ENCODE measurements at places on chromosomes 16 and 17. TPM values are rescaled to one million over a fixed set of nuclear protein-coding genes. Genes with fewer than 3 reads are reported as not detected.

The VASN gene
- total RNA-seq = 108 TPM

The RNF222 gene
- total RNA-seq = not detected

The TP53TG3F gene
- total RNA-seq = not detected

The GPR139 gene
- not detected for total RNA-seq

The NPIPB4 gene
- 3.7 TPM for total RNA-seq

The CAMTA2 gene
- 36.6 TPM for total RNA-seq

The PPM1D gene
- total RNA-seq = 8.9 TPM

The CALCOCO2 gene
- 54.5 TPM for total RNA-seq

The RAB26 gene
- total RNA-seq = 1.4 TPM

The NPIPB13 gene
- 0.18 TPM for total RNA-seq

The ST6GALNAC2 gene
- total RNA-seq = 1.7 TPM

The CEMP1 gene
- total RNA-seq = not detected

The ST6GALNAC1 gene
- not detected for total RNA-seq

The TPSD1 gene
- not detected for total RNA-seq

The GRAP gene
- total RNA-seq = under 0.01 TPM

The ATP2A1 gene
- not detected for total RNA-seq

The USP43 gene
- 0.71 TPM for total RNA-seq

The PPP1R27 gene
- not detected for total RNA-seq

The SULT1A1 gene
- 5.2 TPM for total RNA-seq

The MYH11 gene
- not detected for total RNA-seq

The TOX3 gene
- not detected for total RNA-seq

The ZCCHC14 gene
- 4.3 TPM for total RNA-seq

The CBFA2T3 gene
- not detected for total RNA-seq

The WNT9B gene
- total RNA-seq = not detected

The KLHL10 gene
- under 0.01 TPM for total RNA-seq

The SPATA32 gene
- not detected for total RNA-seq

The LPO gene
- total RNA-seq = not detected

The ADAMTS18 gene
- total RNA-seq = not detected

The OR1E2 gene
- not detected for total RNA-seq

The G6PC1 gene
- not detected for total RNA-seq

The CSNK2A2 gene
- total RNA-seq = 18.5 TPM

The PLA2G10 gene
- not detected for total RNA-seq

The ABCA10 gene
- 1.1 TPM for total RNA-seq

The PTGES3L gene
- 0.29 TPM for total RNA-seq

The TMEM106A gene
- total RNA-seq = 7.5 TPM

The SNAI3 gene
- not detected for total RNA-seq

The IGFALS gene
- not detected for total RNA-seq

The RNF227 gene
- 29.2 TPM for total RNA-seq

The CDRT4 gene
- total RNA-seq = 0.35 TPM

The DCTN5 gene
- 47.1 TPM for total RNA-seq

The GPRC5B gene
- 11.5 TPM for total RNA-seq

The SYNGR3 gene
- 1.1 TPM for total RNA-seq

The TMC8 gene
- not detected for total RNA-seq

The MEOX1 gene
- not detected for total RNA-seq

The SLC16A13 gene
- total RNA-seq = 0.86 TPM

The SLC13A2 gene
- not detected for total RNA-seq

The HOXB8 gene
- not detected for total RNA-seq

The CORO7 gene
- 13.3 TPM for total RNA-seq

Data from myometrial cell (primary cell).